LHCN-M2 (cell line): ENCODE measurements at places on chromosomes 2 and 18. TPM values are rescaled to one million over a fixed set of nuclear protein-coding genes. Genes with fewer than 3 reads are reported as not detected.

The ASTL gene
- not detected in 2 replicates for total RNA-seq

The HOXD11 gene
- not detected in 2 replicates for total RNA-seq

DNA sequence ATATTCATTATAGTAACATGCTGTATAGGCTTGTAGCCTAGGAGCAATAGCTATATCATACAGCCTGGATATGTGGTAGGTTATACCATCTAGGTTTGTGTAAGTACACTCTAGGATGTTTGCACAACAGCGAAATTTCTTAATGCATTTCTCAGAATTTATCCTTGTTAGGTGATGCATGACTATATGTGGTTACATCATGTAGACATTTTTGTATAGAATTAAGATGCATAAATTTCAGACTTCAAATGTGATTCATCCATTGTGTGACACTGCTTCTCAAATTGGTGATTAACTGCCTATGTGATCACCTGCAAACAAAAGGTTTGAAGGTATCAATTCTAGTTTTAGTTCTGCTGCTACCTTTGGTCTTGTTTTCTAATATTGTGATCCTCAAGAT lies 1787.0 kb upstream of the PIK3C3 start:
- DNase-seq = no peak

DNA sequence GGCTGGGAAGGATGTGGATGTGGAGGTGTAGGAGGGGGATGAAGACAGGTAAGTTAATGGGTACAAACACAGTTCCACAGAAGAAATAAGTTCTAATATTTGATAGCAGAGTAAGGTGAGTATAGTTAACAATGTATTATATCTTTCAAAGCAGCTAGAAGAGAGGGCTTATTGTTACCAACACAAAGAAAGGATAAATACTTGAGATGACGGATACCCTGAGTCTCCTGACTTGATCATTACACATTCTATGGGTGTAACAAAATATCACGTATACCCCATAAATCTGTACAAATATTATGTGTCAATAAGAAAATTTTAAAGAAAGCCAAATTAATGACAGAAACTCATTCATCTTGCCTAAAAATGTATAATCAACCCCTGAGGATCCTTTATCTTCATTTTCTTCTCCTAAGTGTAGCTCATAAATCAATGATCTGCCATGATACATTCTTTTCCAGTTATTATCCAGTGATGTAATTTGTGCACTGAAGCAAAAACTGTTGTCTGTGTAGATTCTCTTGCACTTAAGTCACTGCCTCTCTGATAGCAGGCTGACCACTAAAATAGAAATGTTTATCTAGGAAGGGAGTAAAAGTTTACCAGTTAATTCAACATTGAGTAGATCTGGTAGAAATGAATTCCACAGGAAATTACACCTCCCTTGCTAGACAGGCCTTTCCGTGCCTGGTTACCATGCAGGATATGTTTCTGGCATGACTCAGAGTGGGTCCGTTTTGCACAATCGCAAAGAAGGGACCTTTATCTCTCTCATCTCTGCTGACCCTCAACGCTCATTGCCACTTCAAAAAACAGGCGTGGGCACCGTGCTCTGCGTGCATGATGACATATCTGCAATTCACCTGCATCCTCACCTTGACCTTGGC lies 249.7 kb upstream of the NCKAP5 start:
- DNase-seq = peak; percentile 94

GRCh38 chr18:36329684-36330434 lies 32.3 kb downstream of the FHOD3 start:
- no peak for DNase-seq

DNA sequence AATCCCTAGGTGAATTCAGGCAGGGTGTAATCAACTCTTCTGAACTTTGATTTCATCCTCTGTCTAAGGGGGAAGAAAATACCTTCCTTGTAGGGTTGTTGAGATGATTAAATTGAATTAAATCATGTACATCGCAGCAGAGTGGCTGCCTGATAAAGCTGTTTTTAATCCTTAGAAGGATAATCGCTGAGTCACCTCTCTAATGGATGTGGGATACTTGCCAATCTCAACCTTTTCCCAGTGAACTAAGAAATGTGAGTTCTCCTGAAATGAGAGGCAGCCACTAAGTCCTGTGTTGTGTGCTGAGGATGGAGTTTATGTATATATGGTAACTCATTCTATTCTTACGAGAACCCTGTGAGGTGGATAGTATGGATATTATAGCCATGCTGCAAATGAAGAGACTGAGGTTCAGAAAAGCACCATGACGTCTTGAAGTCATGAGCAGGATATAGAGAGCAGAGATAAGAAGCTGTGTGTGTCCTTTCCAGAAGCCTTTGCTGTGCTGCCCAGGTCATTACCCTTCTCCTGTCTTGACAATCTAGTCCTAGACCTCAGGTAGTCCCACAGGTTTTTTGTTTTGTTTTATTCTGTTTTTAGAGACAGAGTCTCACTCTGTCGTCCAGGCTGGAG lies 93.3 kb downstream of the HNRNPLL start:
- peak; percentile 55 for DNase-seq

DNA sequence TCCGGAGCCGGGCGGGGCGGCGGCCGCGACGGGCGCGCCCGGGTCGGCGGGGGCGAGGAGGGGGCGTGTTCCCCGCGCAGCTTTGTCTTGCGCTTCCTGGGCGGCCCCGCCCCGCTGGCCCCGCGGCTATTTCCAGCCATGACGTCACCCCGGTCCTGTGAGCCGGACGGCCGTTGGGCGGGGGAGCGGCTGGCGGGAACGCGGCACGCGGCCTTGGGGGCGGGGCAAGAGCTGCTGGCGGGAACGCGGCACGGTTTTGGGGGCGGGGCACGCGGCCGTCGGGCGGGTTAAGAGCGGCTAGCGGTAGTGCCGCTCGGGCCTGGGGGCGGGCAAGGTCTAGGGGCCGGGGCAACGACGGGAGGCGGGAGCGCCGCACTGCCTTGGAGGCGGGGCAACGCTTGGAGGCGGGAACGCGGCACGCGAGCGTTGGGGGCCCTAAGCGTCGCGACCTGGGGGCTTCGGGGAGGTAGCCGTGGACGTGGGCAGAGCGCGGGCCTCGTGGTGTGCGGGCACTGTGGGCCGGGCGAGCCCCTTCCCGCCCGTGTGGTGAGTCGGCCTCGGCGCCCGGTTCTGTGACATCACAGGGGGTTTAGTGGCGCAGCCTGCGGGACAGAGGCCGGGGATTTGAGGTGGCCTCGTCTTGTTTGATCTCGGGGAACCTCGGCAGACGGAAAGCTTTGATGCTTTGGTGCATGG lies 704 bp downstream of the KLF11 start:
- DNase-seq = peak; percentile 77
